Activated T-helper 9 cell treated with anti-CD3 and anti-CD28 coated beads, Interleukin-2, amount 50 U/mL, for 16 hours (primary cell): ENCODE measurements at places on chromosomes 11 and 22.

DNA sequence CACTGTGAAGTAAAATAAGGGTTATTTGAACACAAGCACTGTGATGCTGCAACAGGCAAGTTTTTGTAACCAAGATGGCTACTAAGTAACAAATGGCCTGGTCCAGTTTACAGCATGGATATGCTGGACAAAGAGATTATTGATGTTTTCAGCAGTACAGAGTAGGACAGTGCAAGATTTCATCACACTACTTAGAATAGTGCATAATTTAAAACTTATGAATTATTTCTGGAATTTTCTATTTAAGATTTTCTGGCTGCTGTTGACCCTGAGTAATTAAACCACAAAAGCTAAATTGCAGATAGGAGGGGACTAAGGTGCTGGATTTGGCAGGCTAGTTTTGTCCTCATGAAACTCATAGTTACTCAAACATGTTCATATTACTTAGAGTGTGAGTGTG, 33.1 kb downstream of the CEP295 start:
- no peak for DNase-seq

DNA sequence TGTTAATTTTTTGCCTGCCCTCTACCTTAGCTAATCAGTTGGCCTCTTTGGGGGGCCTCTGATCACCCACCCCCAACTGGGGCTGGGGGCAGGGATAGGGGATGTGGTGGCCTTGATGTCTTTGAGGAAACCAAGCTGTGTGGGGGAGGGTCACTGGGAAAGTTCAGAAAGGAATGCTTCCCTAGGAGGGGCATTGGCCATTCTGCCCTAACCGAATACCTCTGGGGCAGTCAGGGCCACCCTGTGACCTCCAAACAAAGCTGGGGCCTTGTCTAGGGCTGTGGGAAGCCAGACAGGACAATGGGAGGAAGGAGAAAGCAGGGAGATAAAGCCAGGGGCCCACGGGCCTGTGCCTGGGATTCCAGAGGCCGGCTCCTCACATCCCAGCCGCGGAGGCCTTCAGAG, 97.5 kb downstream of the TSPAN18 start:
- no peak for DNase-seq

DNA sequence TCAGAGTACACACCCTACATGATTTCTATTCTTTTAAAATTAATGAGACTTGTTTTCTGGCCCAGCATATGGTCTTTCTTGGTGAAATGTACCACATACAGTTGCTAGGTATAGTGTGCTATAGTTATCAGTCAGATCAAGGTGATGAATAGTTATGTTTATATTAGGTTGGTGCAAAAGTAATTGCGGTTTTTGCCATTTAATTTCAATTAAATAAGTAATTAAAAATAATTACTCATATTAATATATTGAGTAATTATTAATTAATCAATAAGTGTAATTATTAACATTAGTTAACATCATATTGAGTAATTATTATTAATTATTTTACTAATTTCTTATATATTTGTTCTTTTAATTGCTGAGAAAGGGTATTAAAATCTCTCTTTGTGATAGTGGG, 56.1 kb downstream of the MYEOV start:
- DNase-seq, result no peak

- no peak for DNase-seq
These were observed 1.5 kb downstream of the ATG13 start for GRCh38 chr11:46618837-46619236.

GRCh38 chr22:36316419-36316818, 63.5 kb downstream of the APOL1 start:
- no peak for DNase-seq

DNA sequence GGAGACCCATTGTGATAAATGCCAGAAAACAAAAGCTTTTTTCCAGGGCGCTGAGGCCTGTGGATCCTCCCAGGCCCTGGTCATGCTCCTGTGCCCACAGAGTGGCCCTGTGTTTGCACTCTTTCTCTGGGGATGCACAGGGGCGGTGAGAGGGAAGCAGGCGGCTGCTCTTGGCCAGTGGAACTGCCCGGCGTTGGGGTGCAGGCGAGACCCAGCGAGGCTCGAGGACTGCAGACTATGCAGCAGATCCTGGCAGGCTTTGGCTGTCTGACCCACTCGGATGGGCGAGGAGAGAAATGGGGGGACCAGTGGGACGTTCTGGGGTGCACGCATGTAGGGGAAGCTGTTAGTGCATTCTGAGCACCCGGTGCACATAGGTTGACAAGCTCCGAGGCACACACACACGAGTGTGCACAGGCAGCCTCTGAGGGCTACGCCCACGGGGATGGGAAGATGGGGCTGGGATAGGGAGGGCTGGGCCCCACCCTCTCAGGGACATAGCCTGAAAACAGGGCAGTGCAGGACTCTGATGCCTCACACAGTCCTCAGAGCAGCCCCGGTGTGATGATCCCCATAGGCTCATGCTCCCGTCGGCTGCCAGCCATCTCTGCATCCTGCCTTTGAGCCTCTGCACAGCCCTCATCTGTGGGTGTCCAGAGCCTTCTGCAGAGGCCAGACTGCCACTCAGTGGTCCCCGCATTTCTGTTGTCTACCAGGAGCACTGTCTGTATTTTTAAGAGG, 1233.5 kb downstream of the BRD1 start:
- DNase-seq, result no peak

GRCh38 chr11:15236559-15236958, 121.8 kb downstream of the INSC start:
- no peak for DNase-seq

- no peak for DNase-seq
These were observed 15.5 kb downstream of the TSKU start for GRCh38 chr11:76798671-76799065.

DNA sequence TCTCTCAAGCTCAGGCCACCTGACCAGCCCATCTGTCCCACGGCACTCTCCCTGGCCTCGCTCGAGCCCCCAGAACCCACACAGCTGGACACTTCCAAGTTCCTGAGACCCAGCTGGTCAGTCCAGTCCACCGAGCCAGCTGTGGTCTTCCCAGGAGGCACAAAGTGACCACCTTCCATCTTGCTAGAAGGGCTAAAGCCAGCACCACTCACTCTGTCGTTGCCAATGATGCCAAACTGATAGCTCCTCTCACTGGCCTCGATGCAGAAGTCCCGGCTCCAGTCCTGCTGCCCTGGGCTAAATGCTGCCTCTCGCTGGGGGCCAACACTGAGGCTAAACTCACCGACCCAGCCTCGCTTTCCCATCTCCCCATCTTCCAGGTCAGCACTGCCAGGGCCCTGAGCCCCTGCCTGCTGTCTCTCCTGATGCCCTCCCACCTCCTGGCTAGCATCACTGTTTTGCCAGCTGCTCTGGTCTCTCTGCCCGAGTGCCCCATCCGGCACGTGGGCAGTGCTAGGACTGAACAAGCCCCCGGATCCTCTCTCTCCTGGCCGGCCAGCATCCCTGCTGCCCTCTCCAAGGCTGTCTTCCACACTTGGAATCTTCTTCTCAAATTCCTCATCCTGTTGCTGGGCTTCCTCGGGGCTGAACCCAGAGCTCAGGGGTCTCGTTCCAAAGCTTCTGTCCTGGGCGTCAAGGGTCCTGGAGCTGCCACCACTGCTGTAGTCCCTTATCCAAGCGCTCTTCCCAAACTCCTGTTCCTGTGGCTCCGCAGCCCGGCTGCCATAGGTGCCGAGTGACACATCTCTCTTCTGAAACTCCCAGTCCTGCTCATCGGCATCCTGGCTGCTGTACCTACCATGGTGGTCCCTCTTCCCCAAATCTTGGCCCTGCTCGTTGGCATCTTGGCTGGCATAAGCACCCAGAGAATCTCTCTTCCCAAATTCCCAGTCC, 15.4 kb downstream of the TNKS1BP1 start:
- no peak for DNase-seq

GRCh38 chr11:65382033-65382803, at the start of gene SLC25A45:
SLC25A45 (minus strand) TSS chr11:65382646; CDS start chr11:65381951, 695 bp downstream.
- DNase-seq, result peak; percentile 90

DNA sequence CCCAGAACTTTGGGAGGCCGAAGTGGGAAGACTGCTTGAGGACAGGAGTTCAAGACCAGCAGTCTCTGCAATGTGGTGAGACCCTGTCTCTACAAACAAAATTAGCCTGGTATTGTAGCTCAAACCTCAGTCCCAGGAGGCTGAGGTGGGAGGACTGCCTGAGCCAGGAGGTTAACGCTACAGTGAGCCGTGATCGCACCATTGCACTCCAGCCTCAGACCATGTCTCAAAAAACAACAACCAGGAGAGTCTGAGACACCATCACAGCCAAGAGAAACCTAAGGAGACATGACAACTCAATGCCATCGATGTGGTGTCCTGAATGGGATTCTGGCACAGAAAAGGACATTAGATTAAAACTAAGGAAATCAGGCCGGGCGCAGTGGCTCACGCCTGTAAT, 28.3 kb upstream of the KDM2A start:
- DNase-seq, result no peak

DNA sequence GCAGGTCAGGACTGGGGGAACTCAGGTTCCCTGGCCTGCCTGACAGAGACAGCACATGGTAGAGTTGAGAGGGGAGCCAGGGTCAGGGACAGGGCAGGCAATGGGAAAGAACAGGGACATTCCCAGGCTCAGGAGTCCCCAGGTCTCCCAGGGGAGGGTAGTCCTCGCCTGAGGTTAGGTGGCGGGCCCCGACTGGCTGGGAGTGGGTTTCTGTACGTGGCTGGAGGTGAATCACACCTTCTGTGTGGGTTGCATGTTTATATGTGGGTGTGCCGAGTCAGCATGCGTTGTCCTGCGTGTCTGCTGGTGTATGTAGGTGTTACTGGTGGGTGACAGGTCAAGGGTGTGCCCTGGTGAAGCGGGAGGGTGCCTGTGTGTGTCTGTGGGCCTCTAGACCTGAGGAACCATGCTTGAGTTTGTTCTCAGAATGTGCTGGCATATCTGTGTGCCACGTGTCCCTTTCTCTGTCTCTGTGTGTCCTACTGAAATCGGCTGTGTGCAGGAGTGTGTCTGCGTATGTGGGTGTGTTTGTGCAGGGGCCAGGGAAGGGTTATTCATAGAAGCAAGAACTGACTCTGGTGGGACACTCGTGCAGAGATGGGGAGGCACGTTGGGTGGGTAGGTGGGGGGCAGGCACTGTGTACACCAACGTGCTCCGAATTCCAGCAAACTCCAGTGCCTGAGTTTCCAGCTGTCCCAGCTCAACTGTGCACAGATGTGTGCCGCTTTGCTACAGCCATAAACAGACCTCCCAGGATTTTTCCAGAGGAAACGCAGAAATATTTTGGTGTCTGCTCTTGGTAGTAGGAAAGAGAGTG, 23.8 kb upstream of the OAF start:
- DNase-seq, result no peak

DNA sequence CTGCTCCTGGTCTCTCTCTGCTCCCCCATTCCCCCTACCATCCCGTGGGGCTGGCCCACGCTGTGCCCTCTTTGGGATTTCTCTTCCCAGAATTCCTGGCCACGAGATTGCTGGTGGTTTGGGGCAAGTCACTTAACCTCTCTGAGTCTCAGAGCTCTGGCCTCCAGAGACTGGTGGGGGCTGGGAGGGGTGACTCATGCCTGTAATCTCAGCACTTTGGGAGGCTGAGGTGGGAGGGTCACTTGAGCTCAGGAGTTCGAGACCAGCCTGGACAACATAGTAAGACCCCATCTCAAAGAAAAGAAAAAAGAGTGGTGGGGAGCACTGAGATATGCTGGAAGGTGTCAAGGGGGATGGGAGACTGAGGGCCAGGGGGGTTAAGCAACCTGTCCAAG, 18.3 kb downstream of the OTUB1 start:
- no peak for DNase-seq

DNA sequence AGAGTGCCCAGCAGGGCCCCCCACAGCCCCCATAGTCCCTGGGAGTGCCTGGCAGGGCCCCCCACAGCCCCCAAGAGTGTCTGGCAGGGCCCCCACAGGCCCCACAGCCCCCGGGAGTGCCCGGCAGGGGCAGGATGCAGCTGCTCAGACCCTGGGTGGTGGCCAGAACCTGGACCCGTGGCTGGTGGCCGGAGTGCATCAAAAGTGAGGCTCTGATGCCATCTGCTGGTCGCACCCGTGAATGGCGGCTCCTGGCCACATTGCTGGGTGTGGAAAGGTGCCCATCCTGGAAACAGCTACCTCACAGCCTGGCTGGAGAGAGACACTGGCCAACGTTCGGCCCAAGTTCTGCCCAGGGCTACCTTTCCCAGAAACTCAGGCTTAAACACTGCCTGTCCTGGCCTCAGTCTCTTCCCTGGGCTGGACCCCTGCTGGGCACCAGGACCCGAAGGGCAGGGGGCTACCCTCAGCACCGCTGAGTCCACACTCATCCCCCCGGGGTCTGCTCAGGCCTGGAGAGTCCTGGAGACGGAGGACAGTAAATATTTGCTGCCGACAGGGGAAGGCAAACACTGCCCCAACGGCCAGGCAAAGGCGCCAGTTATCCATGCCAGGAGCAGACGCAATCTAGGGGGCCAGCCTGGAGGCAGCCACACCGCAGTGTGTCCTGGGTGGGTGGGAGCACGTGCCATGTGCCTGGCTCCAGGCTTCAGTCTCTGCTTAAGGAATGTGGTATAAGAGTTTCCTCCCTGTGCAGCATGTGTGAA, 4.4 kb downstream of the INS start:
- peak; percentile 36 for DNase-seq

DNA sequence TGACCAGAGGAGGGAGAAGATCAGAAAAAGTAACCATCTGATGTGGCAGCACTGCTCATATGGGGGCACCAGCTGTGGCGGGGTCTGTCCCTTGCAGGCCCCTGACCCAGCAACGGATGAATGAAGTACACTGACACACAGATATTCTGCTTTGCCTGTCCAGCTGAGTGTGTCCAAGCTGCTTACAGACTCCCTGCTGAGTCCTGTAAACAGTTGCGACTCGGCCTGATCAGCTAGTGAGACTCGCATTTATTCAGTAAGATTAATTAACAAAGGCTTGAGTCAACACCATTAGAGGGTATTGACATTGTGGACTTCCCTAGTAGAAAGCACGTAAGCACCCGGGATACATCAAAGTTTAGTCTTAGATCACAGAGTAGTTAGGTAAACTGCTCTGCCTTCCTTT, 15.3 kb upstream of the OR10D3 start:
- DNase-seq, result no peak

GRCh38 chr22:21055880-21056319, 10.2 kb downstream of the LRRC74B start:
- DNase-seq, result no peak

DNA sequence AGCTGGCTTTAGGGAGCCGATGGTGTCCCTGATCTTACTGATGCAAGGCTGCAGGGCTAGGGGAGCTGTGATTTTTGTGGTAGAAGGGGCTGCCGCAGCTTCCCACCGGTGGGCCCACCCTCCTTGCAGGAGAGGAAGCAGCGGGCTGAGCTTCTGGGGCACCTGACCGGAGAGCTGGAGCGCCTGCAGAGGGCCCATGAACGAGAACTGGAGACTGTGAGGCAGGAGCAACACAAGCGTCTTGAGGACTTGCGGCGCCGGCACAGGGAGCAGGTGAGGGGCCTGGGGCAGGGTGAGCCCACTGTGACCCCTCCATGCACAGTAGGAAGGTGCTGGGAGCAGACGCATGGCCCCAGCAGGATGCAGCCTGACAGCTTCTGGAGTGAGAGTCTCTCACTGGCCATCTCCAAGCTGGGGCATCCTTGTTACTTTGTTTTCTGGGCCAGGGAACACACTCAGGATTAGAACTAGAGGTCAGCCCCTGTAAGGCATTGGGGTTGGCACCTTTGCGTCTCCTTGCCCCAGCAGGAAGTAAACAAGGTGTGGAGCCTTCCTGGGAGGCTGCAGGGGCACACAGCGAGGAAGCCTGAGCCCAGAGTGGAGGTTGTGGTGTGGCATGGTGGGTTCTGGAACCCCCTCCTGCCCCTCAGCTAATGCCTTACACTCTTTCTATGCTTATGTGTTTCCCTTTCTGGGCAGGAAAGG, 66.7 kb downstream of the CEP164 start:
- no peak for DNase-seq
